ENCODE measurements at places on chromosomes 2 and 18. TPM values are rescaled to one million over a fixed set of nuclear protein-coding genes. Genes with fewer than 3 reads are reported as not detected.

Gene FSHR
- total RNA-seq: not detected

Gene BMP10
- not detected for total RNA-seq

Gene HDHD2
- total RNA-seq: 8.7 TPM

Gene CIAO1
- 79.3 TPM for total RNA-seq

Gene NXPH2
- not detected for total RNA-seq

Gene CYTIP
- total RNA-seq: not detected

Gene SALL3
- total RNA-seq: not detected

Gene MC5R
- not detected for total RNA-seq

Gene ASXL2
- total RNA-seq: 10.9 TPM

Gene ATP8B1
- total RNA-seq: 9.0 TPM

Gene MTERF4
- total RNA-seq: 25.1 TPM

Gene SCYGR3
- total RNA-seq: not detected

Gene FBXO36
- 1.0 TPM for total RNA-seq

Gene CNDP1
- total RNA-seq: not detected

Gene COPS9
- total RNA-seq: 239 TPM

Gene YPEL5
- total RNA-seq: 50.5 TPM

Gene IL36B
- 0.13 TPM for total RNA-seq

Gene MARS2
- total RNA-seq: 12.8 TPM

Gene NLRC4
- not detected for total RNA-seq

Gene HOXD4
- total RNA-seq: 0.47 TPM

Gene CCDC102B
- total RNA-seq: 0.49 TPM

Gene GATA6
- total RNA-seq: 2.8 TPM

Gene IL36RN
- 0.06 TPM for total RNA-seq

Gene GULP1
- total RNA-seq: 57.0 TPM

Gene HOXD13
- 0.34 TPM for total RNA-seq
